Pulmonary artery endothelial cell (primary cell): ENCODE measurements at places on chromosomes 4 and X. TPM values are rescaled to one million over a fixed set of nuclear protein-coding genes. Genes with fewer than 3 reads are reported as not detected.

The TACC3 gene
- total RNA-seq: 18.1 and 34.7 TPM in 2 replicates

The ZIC3 gene
- not detected in 2 replicates for total RNA-seq

The COL4A5 gene
- 15.3 and 18.9 TPM in 2 replicates for total RNA-seq

The GAGE13 gene
- total RNA-seq: not detected in 2 replicates

The FAM47E gene
- total RNA-seq: under 0.01 and 0.33 TPM in 2 replicates

The SLAIN2 gene
- total RNA-seq: 26.5 and 30.1 TPM in 2 replicates

The ADGRL3 gene
- total RNA-seq: not detected in 2 replicates

The LIMCH1 gene
- 23.8 and 24.1 TPM in 2 replicates for total RNA-seq

The TGIF2LX gene
- total RNA-seq: not detected in 2 replicates

The PLP1 gene
- not detected in 2 replicates for total RNA-seq

The PKD2 gene
- 49.0 and 49.7 TPM in 2 replicates for total RNA-seq

The FGF16 gene
- 3.3 and 4.5 TPM in 2 replicates for total RNA-seq

The PNMA5 gene
- total RNA-seq: not detected in 2 replicates

The HDAC6 gene
- total RNA-seq: 24.7 and 37.7 TPM in 2 replicates

The CXorf51A gene
- not detected in 2 replicates for total RNA-seq

The GJB1 gene
- total RNA-seq: not detected in 2 replicates

The ASMT gene
- total RNA-seq: not detected in 2 replicates

The SPANXC gene
- not detected in 2 replicates for total RNA-seq

The SPANXB1 gene
- total RNA-seq: not detected in 2 replicates

The GASK1B gene
- 84.3 and 114 TPM in 2 replicates for total RNA-seq

The SUPT20HL2 gene
- not detected in 2 replicates for total RNA-seq

The SLC10A4 gene
- total RNA-seq: 0.11 TPM in 1 of 2 replicates, not detected in the other

The LGI2 gene
- 0.04 and 0.13 TPM in 2 replicates for total RNA-seq

The KCTD8 gene
- under 0.01 and 0.28 TPM in 2 replicates for total RNA-seq

The CXCL1 gene
- total RNA-seq: 53.3 and 90.8 TPM in 2 replicates

The ARMCX2 gene
- 44.7 and 52.7 TPM in 2 replicates for total RNA-seq

The HSFX2 gene
- 0.21 TPM in 1 of 2 replicates, not detected in the other for total RNA-seq

The MAPK10 gene
- 0.04 and 0.20 TPM in 2 replicates for total RNA-seq

The EDA gene
- 0.92 and 2.5 TPM in 2 replicates for total RNA-seq

The C4orf36 gene
- 0.40 and 0.88 TPM in 2 replicates for total RNA-seq

The BEX5 gene
- total RNA-seq: 2.4 and 3.5 TPM in 2 replicates

The GPC4 gene
- total RNA-seq: not detected in 2 replicates

The UGT2B7 gene
- total RNA-seq: 0.07 TPM in 1 of 2 replicates, not detected in the other

The RASL11B gene
- total RNA-seq: 0.11 TPM in 1 of 2 replicates, not detected in the other

The UGT2B17 gene
- total RNA-seq: not detected in 2 replicates

The MAGEA1 gene
- total RNA-seq: 0.07 TPM in 1 of 2 replicates, not detected in the other

The ETDA gene
- total RNA-seq: not detected in 2 replicates

The CTAG1B gene
- not detected in 2 replicates for total RNA-seq

The FGFBP2 gene
- not detected in 2 replicates for total RNA-seq

The NDP gene
- total RNA-seq: 0.73 and 0.78 TPM in 2 replicates

The TMPRSS11D gene
- not detected in 2 replicates for total RNA-seq

The NPFFR2 gene
- 0.07 TPM in 1 of 2 replicates, not detected in the other for total RNA-seq

The SLC25A6 gene
- 173 and 256 TPM in 2 replicates for total RNA-seq

The MAGIX gene
- total RNA-seq: 0.59 and 1.2 TPM in 2 replicates

The PPP1R3F gene
- total RNA-seq: 1.5 and 3.1 TPM in 2 replicates

The TMEM35A gene
- 3.1 and 9.1 TPM in 2 replicates for total RNA-seq

The AMOT gene
- total RNA-seq: 1.9 and 4.8 TPM in 2 replicates

The RPL9 gene
- total RNA-seq: 1,613 and 2,626 TPM in 2 replicates

The GLRA2 gene
- not detected in 2 replicates for total RNA-seq

The RAB41 gene
- total RNA-seq: not detected in 2 replicates

The COX7B2 gene
- not detected in 2 replicates for total RNA-seq

The ADRA2C gene
- 0.26 TPM in 1 of 2 replicates, not detected in the other for total RNA-seq

The OCIAD2 gene
- 152 and 206 TPM in 2 replicates for total RNA-seq

The IL15 gene
- total RNA-seq: 2.0 and 2.2 TPM in 2 replicates

The TCEAL3 gene
- total RNA-seq: 10.3 and 12.5 TPM in 2 replicates

The RBMX2 gene
- 25.5 and 30.2 TPM in 2 replicates for total RNA-seq

The BGN gene
- 22.9 and 35.6 TPM in 2 replicates for total RNA-seq

The CXorf49B gene
- total RNA-seq: not detected in 2 replicates

The UGT2B15 gene
- total RNA-seq: not detected in 2 replicates

The LRCH2 gene
- 3.4 and 3.9 TPM in 2 replicates for total RNA-seq
